Stomach (tissue), 19 donors: ENCODE measurements at places on chromosomes 13 and 19. TPM values are rescaled to one million over a fixed set of nuclear protein-coding genes. Genes with fewer than 3 reads are reported as not detected.

Gene ICAM5
- polyA plus RNA-seq, result not detected

Gene C19orf18
- 4.0 TPM for polyA plus RNA-seq

Gene VAV1
- 3.7 TPM for polyA plus RNA-seq

Gene TMEM255B
- 7.5 TPM for polyA plus RNA-seq

Gene GIPR
- polyA plus RNA-seq, result 2.4 TPM

Gene POSTN
- polyA plus RNA-seq, result 15.9 TPM

Gene ZNF285
- 0.25 TPM for polyA plus RNA-seq

Gene RHPN2
- 62.6 TPM for polyA plus RNA-seq

Gene KLF5
- polyA plus RNA-seq, result 23.7 TPM

Gene CDC16
- polyA plus RNA-seq, result 51.4 TPM

Gene ZNF471
- 1.00 TPM for polyA plus RNA-seq

Gene HTR2A
- polyA plus RNA-seq, result 0.33 TPM

Gene CLDN10
- polyA plus RNA-seq, result not detected

Gene EBI3
- 2.7 TPM for polyA plus RNA-seq

Gene MAB21L1
- 0.31 TPM for polyA plus RNA-seq

Gene TTYH1
- not detected for polyA plus RNA-seq
